Breast epithelium (tissue), 4 donors: ENCODE measurements at places on chromosomes 7 and 10. TPM values are rescaled to one million over a fixed set of nuclear protein-coding genes. Genes with fewer than 3 reads are reported as not detected.

CPVL gene
- 44.2 TPM for total RNA-seq

- DNase-seq = no peak
Observed at GRCh38 chr7:80729591-80730320, 91.3 kb downstream of the CD36 start.

COL13A1 gene
- total RNA-seq = 0.80 TPM

GRCh38 chr10:129637846-129638245 is 170.8 kb downstream of the MGMT start:
- no peak for DNase-seq

CCDC146 gene
- 17.7 TPM for total RNA-seq

FZD8 gene
- 2.9 TPM for total RNA-seq

GRCh38 chr10:33337326-33337957 is 3.0 kb upstream of the NRP1 start:
- no peak for DNase-seq

ANXA8 gene
- 29.4 TPM for total RNA-seq

SCRN1 gene
- total RNA-seq = 31.5 TPM

KCNH2 gene
- 0.29 TPM for total RNA-seq

SLC18A3 gene
- not detected for total RNA-seq

- DNase-seq = no peak
Observed at GRCh38 chr7:963236-964078, 9.0 kb upstream of the ADAP1 start.

GRCh38 chr7:88540012-88540411 is 219.5 kb upstream of the ZNF804B start:
- no peak for DNase-seq

DNA sequence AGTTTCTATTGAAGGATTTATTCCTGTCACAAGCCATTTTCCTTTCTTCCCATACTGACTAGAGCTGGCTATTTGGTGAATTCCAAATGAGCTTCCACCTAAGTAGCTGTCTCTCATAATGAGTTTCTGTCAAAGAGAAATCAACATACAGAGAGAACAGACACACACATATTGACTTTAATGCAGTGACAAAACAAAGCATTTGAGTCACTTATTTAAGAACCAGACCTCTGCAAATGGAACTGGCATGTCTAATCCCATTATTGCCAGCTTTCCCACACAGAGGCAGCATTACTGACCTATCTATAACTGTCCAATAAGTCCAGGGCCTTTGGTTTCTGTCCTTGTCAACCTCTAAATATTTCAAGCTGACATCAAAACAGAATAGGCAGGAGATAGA is 179.3 kb upstream of the CSTF2T start:
- no peak for DNase-seq

ZNF239 gene
- total RNA-seq = 8.5 TPM

DNA sequence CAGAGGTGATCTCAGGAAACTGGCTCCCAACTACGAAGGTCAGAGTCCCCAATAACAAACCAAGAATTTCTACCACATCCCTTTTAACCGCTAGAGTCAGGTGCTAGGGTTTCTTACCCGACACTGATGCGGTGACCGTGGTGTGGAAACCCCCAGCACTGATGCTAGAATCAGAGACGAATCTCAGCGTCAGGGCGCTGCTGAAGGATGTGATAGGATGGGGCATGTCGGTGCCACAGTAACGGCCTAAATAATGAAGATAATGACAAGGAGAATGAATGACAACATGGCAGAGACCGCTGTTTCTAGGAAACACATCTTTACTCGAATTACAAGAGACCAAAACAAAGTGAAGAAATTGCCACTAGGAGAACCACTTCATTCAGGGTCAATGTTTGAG is 131.1 kb upstream of the RSU1 start:
- DNase-seq = no peak

DNA sequence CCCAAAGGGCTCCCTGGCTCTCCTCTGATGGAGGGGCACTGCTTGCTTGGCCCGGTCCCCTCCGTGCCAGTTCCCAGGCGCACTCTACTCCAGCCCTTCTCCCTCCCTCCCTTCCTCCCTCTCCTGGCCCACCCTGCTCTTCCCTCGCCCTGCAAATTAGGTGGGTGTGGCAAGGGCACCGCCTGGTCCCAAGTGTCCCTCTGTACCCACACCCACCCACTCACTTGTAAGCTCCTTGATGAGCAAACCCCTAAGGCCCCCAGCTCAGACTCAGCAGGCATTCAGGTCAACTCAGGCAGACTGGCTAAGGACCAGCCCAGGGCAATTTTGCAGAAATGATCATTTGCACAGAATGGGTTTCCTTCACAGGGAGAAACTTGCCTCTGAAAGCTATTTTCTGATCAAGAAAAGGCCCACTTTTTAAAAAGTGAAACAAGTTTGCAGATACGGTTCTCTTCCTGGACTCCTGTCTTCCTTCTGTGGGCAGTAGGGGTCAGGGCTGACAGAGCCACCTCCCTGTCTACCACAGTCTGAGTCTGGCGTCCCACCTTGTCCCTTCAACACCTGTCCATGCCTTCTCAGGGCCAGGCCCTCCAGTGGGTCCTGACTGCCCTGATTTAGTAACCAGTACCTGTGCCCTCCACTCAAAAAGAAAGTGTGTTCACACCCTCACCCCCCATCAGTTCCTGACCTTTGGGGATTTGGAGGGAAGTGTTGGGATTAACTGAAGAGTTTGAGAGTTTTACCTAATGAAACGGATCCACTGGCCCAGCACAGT is 28.3 kb downstream of the C10orf71 start:
- no peak for DNase-seq

DENND2A gene
- total RNA-seq = 7.6 TPM

STRIP2 gene
- total RNA-seq = 1.8 TPM

GRCh38 chr10:83987216-83987615 is 152.1 kb upstream of the GHITM start:
- DNase-seq = no peak

DNA sequence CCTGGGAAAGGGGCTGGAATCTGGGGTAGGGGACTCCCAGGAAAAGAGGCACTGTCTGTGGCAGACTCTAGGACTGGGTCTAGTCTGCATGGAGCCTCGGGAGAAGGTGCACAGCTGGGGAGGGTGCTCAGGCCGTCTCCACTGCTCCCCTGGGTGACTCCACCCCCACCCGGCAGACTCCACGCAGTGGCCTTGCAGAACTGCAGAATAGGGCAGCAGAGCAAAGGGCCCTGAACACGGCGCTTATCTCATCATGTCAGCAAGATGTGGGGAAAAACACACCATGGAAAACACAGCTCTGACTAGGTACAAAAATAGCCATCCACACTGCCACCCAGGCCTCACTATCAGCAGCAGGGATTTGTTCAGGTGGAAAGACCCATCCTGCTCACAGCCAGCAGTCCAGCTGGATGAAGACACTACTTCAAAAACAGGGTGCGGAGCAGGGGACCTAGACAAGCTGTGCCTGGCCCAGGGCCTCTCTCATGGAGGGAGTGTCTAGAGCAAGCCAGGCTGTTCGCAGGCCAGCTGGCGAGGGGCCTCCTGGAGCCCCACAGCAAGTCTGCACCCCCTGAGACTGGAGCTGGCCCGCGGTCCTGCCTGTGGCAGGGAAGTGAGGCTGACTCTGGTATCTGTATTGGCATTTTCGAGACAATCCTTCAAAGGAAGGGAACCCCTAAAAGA is 11.7 kb downstream of the MAT1A start:
- no peak for DNase-seq

DNA sequence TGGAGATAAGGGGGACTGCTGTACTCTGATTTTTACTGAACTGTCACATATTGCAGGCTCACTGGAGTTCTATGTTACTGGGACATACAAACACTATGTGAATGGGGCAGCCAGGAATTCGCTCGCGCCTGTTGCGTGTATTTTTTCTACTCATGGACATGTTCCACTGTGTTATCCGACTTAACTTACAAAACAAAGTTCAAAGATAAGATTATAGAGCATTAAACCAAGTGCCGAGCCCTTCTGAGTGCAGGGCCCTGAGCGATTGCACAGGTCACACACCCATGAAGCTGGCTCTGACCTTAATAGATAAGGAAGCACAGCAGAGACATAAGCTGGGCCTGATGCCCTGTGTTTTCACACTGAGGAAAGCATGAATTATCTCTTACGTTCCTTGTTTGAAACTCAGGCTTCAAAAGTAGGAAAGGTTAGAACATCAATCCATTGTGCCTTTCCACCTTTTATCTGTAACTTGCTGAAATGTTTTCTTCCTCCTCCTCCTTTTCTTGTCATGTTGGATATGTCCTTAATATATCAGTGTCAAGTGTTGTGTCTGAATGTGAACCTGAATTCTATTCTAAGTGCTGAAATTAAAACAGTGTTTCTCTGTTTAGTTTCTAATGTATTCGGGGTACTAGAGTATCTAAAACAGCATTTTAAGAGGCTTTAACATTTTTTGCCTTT is 273.8 kb downstream of the AUTS2 start:
- no peak for DNase-seq

FZD1 gene
- 11.0 TPM for total RNA-seq

GRCh38 chr10:29252811-29253689 is 35.8 kb upstream of the LYZL1 start:
- no peak for DNase-seq

- no peak for DNase-seq
Observed at GRCh38 chr10:102411341-102412255, 7.0 kb downstream of the PSD start.

GRCh38 chr7:133313575-133313974 is 60.7 kb downstream of the EXOC4 start:
- DNase-seq = no peak

CFAP69 gene
- 13.0 TPM for total RNA-seq

GRCh38 chr10:90888387-90888786 is 16.6 kb downstream of the RPP30 start:
- DNase-seq = no peak

GRCh38 chr7:9761224-9761623 is 1212.4 kb upstream of the PHF14 start:
- no peak for DNase-seq

BAMBI gene
- 3.4 TPM for total RNA-seq

DNA sequence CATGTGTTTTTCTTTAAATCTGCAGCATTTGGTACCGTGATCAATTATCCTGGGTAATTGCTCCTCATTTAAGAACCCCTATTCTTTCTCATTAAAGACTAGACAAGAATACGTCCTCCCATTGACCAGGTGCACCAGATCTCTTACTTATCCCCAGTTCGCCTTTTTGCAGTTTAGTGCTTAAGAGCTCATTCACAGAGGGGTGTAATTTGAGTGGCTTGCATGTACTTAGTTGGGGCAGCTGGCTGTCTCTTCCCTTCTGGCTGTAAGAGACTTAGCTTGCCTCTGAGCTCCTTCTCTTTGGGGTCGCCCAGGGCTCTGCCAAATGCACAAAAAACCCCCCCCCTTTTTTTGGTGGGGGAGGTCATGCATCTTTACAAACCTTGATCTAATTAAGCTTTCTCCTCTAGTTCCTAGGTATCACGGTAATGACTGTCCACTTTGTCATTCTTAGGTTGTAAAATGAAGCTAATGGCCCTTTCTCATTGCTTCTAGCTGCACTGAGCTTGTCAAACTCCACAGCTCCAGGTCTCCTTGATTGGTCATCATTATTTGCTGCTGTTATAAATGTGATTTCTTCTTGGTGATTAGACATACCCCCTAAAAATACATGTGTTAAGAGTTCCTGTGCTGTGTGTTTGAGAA is 26.3 kb downstream of the GAD2 start:
- DNase-seq = no peak

GRCh38 chr7:80379034-80379982 is 132.6 kb downstream of the GNAT3 start:
- no peak for DNase-seq

DNA sequence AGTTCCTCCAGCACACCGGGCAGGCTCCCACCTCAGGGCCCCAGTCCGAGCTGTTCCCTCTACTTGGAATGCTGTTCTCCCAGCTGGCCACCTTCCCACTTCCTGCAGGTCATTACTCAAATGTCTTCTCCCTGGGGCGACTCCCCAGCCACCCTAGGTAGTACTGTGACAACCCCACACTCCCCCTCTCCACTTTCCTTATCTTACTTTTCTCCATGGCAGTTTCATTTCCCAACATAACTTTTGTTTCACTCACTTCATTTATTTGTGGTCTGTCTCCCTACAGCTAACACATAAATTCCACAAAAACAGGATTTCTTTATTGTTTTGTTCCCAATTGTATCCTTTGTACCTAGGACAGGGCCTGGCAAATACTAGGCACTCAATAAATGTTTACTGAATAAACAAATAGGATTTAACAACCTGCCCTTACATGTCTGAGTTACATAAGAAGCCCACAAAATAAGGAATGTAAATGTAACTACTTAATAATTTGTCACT is 76.5 kb downstream of the JAZF1 start:
- no peak for DNase-seq

DNA sequence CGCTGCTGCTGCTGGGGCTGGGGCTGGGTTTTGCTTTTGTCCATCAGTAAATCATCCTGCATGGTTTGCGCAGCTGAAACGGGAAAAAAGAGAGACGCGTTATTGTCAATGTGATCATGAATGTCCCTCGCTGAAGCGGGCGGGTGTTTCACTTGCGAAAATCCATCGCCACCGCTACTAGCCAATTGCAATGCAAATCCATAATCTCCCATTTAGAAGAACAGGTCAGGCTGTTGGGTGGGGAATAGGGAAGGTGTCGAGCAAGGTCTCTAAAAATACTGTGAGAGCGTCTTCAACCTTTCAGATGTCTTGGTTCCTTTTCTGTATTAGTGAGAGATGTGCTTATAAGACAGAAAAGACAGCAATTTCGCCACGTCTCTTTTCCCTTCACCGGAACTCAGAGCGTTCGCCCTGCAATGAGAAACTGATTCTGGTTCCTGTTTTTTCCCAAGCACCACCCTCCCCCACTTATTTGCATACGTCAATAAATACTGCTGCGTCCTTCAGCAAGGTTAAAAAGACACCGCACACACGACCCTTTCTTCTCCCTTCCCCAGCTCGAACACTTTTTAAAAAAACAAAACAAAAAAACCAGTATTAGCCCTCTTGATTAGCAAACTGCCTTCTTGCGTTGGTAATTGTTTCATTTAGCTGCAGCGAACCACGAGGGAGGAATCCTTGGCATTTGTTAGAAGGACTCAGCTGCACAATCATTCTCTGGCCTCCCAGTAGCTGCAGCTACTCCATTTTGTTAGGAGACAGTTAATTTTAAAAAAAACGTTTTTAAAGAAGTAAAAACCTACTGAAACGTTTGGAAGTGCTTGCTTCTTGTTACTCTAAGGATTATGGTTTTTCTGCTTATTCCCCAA is 50.4 kb downstream of the CPEB3 start:
- DNase-seq = peak; percentile 35

GRCh38 chr7:47087866-47088265 is 494.0 kb downstream of the TNS3 start:
- no peak for DNase-seq

DNA sequence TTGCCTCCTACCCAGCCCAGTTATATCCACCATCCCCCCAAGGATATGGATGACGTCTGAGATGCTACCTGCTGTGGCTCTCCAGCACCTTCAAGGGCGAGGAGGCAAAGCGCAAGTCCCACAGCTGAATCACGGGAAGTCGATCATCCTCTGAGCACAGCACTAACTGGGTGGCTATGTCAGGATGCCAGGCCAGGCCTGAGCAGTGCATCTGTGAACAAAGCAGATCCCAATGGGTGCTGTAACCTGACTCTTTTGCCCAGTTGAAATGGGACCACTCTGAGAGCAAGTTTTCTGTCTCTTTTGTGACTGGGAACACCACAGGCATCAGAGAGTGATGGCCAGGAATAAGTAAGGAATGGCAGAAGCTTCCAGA is 12.3 kb downstream of the SEC31B start:
- no peak for DNase-seq

MYO3A gene
- total RNA-seq = not detected

- DNase-seq = no peak
Observed at GRCh38 chr10:4719036-4719435, 107.0 kb upstream of the AKR1E2 start.

CPA4 gene
- 2.0 TPM for total RNA-seq
